Hippocampal formation (tissue), 2 donors: ENCODE measurements at places on chromosomes 7 and 10.

GRCh38 chr10:83647526-83647925 is 491.8 kb upstream of the GHITM start:
- DNase-seq = no peak

GRCh38 chr10:133124357-133125211 is 35.4 kb upstream of the KNDC1 start:
- DNase-seq = no peak

DNA sequence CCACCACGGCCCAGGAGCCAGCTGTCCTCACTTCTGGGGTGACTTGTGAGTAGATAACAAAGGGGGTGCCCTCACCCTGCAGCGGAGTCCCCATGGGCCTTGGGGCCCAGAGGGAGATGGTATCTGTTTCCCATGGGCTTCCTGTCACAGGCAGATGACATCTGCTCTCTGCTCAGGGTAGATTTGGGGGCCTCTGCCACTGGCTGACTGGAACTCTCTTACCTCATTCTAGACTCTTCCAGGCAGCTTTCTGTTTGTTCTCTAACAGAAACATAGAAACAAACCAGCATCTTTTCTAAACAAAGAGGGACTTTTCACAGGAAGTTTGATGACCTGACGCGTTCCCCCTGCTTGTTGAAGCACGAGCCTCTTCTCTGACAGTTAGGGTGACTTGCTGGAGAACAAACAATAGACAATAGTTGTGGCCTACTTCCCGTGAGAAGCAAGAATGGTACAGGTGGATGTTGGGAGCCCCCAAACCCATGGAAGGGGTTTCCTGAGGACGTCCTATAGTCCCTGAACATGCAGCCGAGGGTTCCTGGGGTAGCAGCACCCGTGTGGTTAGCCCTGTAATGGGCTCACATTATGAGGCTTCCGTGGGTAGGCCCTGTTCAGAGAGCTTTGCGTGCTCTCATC is 61.6 kb downstream of the GRK5 start:
- no peak for DNase-seq

GRCh38 chr10:77186936-77187335 is 450.7 kb downstream of the KCNMA1 start:
- DNase-seq = no peak

DNA sequence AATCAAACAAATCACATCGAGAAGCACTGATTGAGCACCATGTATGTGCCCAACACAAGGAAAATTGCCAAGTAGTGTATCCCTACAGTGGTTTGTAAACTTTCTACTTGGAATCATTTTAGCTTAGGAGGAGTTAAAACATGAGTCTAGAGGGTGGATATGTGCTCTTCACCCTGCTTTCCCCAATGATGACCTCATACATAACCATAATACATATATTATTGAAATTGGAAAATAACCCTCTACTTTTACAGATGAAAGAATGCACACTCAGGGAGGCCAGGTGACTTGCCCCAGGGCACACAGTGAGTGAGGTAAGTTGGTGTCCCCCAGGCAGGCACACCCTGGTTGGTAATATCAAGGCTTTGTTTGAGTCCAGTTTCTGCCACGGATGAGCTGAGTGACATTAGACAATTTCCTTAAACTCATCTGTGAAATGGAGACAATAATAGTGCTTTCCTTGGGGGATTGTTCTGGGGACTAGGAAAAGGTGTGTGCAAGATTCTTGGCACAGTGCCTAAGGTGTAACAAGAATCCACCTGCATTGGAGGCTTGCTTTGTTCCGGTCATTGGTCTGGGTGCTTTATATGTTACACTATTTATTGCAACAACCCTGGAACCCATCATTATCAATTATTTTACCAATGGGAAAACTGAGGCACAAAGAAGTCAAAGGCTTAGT is 50.7 kb downstream of the BPGM start:
- DNase-seq = no peak

DNA sequence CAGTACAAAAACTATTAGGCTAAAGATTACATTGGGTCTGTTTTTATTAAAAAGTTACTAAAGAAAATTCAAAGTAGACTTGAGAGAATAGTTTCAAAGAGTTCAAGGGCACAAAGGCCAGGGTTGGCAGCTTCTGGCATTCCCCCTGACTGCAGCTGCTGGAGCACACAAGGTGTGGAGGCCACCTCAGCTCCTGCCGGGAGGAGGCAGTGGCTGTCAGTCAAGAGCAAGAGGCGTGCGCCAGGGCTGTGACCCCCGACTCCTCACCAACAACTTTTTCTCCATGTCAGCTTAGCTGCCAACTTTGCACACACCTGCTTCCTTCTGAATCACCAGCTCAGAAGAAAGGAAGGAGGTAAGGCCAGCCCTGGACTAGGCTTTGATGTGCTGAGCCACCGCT is 144.6 kb upstream of the PLXNA4 start:
- DNase-seq = no peak

- DNase-seq = no peak
These were observed 67.5 kb downstream of the NT5C2 start for GRCh38 chr10:103125323-103126267.

- no peak for DNase-seq
These were observed 117.5 kb upstream of the PRPS1L1 start for GRCh38 chr7:18145160-18145559.

GRCh38 chr7:117672453-117672852 is 192.6 kb downstream of the CFTR start:
- DNase-seq = no peak

DNA sequence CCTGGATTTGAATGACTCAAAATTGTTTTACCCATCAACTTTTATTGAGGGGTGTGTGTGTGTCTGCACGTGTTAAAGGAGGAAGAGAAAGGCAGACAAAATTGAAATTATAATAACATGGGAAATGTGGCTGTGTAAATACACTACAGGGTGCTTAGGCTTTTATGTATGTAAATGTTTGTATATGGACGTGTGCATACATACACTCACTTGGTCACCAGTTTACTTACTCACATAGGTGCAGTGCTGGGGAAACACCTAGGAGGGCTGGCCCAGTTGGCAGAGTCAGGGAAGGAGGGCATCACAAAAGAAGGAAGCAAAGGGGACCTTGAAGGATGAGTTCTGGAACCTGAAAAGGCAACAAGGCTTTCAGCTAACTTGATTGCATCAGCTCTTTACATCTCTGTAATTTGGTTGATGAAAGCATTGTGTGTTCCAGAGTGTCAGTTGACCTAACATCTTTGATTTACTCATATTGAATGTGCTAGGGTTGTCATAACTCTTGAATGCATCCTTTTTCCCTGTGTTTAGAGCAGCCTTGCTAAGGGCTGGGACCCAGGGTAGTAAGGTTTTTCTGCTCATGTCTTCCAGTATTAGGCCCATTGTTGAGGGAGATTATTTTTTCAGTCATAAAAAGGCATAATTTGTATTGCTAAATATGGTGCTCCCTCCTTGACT is 10.2 kb downstream of the WDR11 start:
- no peak for DNase-seq

GRCh38 chr7:37448011-37448635 is 541 bp downstream of the ELMO1 start:
- DNase-seq = no peak

DNA sequence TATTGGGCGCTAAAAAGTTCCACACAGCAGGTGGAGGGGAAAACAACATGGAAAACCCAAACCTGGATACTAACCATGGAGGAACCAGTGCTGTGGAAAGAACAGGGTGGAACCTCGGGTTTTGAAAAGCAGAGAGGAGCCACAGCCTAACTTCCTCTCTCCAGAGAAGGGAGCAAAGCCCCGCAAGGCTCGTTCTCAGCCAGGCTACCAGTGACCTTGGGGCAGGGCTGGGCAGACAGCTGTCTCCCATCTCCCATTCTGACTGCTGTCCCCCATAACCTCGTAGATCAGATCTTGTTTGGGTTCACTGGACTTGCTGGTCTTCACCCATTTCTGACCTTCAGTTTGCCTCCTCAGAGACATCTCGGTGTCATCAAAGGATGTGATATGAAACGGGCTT is 47.5 kb upstream of the FGFR2 start:
- DNase-seq = no peak

DNA sequence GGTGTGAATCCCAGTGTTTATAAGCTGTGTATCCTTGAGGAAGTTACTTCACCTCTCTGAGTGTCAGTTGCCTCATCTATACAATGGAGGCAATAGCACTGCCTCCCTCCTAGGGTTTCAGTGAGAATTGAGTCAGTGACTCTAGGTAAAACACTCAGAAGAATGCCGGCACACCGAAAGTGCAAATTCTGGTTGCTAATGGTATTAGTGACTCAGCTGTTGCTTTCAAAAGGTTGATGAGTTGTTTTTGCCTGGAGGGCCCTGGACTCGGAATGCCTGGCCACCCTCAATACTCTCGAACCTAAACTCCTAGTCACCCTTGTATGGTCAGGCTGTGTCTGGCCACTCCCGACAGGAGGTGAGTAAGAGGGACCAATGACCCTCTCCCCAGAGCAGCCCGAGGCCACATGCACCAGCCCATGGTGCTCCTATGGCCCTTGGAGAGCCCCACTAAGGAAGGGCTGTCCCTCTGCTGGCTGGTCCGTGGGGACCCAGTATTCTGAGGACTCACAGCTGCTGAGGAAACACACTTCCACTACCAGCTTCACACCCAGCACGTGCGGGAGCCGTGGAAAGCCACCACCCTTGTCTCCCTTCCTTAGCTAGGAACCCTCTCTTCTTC is 60.2 kb downstream of the CALML3 start:
- no peak for DNase-seq

DNA sequence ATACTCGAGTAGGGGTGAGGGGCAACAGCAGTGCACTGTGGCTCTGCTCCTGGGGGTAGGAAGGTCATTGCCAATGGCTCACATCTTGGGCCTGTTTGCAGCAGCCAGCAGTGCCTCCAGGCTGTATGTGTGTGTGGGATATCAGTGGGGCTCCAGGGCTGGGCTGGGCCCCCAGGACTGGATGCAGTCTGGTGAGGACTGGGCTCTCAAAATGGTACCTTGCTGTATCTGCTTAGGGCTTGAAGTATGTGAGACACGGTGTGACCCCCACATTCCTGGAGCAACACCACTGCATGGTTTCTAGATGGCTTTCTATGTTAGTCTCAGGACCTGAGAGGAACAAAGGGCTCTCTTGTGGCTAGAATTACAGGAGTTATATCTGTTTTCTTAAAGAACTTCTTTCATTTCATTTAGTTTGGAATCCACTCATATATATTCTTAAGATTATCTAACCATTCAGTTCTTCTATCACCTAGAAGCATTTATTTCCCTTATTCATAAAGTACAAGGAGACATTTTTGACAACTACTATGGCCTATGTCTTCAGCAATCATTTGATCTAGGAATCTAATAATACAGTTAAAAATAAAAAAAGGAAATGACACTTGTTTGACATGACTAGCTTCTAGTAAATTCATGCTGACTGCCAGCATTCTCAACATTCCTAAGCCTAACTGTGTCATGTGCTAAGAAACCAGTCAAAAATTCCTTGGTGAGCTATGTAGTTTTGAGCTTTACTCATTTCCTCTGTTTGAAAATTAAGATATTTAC is 443.2 kb upstream of the SEMA3A start:
- no peak for DNase-seq

DNA sequence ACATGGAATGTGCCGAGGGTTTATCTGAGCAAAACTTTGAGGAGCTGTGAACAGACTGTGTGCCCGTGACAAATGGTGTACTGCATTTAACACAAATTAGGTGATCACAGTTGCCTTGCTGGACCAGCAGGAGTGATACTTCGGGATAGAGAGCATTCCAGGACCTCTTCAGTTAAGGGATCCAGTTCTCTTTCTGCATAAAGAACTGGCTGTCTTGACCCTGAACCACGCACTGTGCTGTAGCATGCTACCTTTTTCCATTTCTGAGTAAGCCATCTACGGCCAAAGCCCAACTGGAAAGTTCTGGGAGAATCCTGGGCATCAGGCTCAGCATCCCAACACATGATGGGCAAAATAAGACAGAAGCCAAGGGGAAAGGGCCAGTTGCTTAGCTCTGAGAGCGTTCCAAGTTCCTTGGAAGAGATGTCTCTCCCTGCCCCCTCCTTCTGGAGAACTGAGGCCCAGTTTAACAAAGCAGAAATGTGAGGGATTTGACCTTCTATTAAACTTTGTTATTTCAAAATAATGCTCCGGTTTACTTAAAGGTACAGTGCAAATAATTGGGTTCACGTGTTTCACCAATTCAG is 37.9 kb upstream of the ADD3 start:
- no peak for DNase-seq

- DNase-seq = no peak
These were observed 53.7 kb downstream of the KCNH2 start for GRCh38 chr7:150924369-150924781.

- no peak for DNase-seq
These were observed 56.3 kb downstream of the PRKAR2B start for GRCh38 chr7:107100824-107101223.

DNA sequence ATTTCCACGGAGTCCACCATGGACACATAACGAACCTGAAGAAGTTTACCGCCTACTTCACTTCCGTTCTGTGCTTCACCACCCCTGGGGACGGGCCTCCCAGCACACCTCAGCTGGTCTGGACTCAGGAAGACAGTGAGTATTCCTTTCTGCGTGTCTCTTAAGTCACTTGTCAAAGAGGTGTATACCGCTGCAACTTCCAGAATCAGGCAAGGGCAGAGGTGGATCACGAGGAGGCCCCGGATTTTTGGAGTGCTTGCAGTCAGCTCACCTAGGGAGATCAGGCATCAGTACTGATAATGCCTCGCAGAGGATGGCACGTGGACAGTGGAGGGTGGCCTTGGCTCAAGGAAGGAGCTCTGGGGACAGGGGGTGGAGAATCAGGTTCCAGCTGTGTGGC is 630.4 kb upstream of the FOXK1 start:
- DNase-seq = no peak

DNA sequence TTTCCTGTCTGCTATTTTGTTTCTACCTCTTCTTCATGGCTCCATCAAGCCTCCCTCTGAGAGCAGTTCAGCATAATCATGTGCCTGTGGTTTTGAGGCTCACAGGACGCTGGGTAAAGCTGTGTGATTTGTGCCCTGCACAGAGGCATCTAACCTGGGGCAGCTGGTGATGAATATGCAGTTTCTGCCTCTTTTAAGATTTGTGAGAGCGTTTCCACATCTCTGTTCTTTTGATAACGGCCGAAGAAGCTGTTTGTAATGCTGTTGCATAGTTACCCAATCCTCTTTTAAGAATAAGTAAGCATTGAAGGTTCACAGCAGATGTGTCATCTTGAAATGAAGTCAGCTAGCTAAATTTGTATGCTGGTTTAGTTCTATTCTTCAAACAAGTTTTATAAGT is 45.2 kb downstream of the PNLIPRP3 start:
- no peak for DNase-seq

DNA sequence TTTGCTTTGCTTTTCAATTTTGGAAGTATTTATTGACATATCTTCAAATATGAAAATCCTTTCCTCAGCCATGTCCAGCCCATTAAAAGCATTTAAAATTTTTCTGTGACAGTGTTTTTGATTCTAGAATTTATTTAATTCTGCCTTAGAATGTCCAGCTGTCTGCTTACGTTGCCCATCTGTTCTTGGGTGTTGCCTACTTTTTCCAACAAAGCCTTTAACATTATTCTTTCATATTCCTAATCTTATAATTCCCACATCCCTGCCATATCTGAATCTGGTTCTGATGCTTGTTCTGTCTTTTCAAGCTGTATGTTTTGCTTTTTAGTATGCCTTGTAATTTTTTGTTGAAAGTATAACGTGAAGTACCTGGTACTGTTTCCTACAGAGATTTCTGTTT is 204.7 kb upstream of the VSTM2A start:
- no peak for DNase-seq
